ENCODE measurements at places on chromosomes 2 and 18. TPM values are rescaled to one million over a fixed set of nuclear protein-coding genes. Genes with fewer than 3 reads are reported as not detected.

Gene LYG2
- not detected for total RNA-seq

Gene GCG
- not detected for total RNA-seq

Gene FBXO36
- total RNA-seq, result 2.5 TPM

Gene SFT2D3
- total RNA-seq, result 6.6 TPM

Gene SPATA3
- total RNA-seq, result not detected

Gene PGAP1
- total RNA-seq, result 11.3 TPM

Gene HS6ST1
- total RNA-seq, result 39.9 TPM

Gene CRYGD
- not detected for total RNA-seq

Gene FAM110C
- total RNA-seq, result not detected

Gene LOXHD1
- total RNA-seq, result not detected

Measured in smooth muscle cell of trachea (primary cell).